Urothelium cell line (cell line): ENCODE measurements at places on chromosomes 6 and 20.

GRCh38 chr6:56838965-56839364 is 115.9 kb upstream of the BEND6 start:
- no peak for DNase-seq

- no peak for DNase-seq
Measured at GRCh38 chr20:14470231-14470899, 133.0 kb upstream of the FLRT3 start.

DNA sequence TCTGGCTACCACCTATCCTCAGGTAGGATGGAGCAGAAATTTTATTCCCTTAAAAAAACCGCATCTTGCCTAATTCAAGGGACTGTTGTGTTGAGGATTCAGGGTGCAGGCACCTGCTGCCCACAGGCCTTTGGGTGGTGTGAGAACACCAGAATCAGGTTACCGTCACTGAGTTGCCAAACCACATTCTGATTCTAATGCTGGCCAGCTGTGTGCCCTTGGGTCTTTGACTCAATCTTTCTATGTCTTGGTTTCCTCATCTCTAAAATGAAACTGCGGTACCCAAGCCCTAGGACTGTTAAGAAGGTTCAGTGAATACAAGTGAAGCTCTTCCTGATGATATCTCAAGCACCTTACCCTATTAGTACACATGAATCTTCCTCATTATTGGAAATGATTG is 827.3 kb downstream of the DHX35 start:
- DNase-seq: no peak

GRCh38 chr6:91654357-91654756 is 1067.5 kb upstream of the MAP3K7 start:
- DNase-seq: no peak

- DNase-seq: no peak
Measured at GRCh38 chr20:4835244-4836177, 113.8 kb downstream of the PRND start.

GRCh38 chr20:43752561-43753301 is 25.9 kb upstream of the GTSF1L start:
- DNase-seq: peak; percentile 91

DNA sequence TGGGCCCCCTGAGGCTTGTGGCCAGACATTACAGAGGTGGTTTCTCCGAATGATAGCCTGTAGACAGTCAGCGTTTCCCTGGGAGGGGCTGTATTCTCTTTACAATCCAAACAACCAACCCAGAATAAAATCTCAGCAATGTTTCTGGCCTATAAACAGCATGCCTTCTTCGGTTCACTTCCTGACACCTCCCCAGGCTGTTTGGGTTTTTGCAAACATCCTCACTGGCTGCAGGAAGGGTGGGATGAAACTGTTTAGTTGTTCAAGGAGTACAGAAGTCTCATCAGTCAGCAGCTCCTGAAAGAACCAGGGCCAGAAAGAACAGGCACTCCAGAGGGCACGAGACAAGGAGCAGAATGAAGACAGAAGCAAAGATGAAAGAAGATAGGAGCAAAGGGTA is 350.0 kb downstream of the QKI start:
- DNase-seq: no peak

DNA sequence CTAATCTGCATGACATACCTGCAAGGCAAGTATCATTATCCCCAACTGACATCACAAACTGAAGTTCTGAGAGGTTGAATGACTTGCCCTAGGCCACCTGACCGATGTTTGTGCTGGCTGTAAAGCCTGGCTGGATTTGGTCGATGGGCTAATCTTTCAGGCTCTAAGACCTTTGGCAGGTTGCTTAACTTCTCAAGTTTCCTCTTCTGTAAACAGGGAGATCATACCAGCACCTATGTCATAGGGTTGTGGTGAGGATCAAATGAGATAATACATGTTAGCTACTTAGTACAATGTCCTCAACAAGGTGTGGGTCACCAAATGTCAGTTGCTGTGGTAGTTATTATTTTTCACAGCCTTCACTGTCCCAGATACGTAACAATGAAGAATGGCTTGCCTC is 14.2 kb downstream of the ANKRD66 start:
- no peak for DNase-seq

DNA sequence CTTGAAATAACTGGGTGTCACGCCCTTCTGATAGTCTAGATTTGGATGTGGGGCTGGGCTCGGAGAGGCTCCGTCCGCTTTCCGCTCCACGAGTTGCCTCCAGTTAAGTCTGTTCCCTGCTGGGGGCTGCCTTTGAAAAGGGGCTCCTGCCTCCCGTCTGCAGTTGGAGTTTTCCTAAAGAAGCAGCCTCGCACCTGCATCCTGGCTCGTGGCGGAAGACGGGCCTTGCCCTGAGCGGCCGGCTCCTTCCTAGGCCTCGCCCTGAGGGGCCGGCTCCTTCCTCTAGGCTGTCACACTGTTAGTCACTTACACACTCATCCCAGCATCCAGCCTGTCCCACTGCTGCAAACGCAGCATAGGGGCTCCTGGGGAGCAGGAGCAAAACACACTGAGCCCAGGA is 74.4 kb downstream of the SMOC2 start:
- DNase-seq: no peak

DNA sequence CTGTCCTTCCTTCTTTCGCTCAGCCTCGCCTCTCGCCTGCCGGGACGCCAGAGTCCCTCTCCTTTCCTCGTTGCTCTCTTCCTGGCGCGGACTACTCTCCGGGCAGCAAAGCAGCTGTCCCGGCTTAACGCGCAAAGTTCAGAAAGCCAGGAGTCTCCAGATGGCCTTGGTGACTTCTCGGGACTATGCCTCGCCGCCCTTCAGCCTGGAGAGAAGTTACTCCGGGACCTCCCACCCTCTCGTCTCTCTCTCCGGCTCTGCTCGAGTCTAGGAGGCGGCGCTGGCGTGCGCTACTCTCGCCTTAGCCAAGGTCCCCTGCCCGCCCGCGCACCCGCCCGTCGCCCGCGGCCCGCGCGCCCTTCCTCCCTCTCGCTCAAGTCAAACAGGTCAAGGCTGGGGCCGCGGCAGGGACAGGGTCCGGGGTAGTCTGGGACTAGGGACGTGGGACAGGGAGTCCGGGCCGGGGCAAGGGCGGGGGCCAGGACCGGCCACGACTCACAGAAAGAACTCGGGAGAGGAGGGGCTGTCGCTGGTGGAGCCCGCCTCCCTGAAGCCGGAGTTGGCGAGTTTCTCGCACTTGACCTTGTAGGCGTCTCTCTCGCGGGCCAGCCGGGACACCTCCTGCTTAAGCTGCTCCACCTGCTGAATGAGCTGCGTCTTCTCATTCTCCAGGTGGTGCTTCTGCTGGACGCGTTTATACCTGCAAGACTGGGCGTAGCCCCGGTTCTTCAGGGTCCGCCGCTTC is 1.5 kb downstream of the MAFB start:
- DNase-seq: no peak

DNA sequence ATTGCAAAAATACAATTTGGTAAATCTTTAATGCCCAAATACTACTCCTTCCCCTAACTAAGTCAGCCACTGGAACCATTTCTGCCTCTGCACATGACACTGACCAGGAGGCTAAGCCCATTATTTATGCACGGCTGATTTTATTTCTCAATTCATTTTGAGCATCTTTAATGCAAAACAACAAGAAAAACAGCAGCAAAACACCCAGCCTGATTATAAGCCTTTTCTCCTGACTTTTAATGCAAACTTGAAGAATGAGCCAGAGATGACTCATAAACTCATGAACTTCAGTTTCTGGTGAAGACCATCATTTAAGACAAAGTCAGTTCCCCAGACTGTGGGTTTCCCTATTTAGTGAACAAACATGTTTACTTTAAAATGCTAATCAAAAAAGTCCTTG is 51.6 kb downstream of the CYP24A1 start:
- no peak for DNase-seq

GRCh38 chr6:137452333-137452894 is 41.8 kb downstream of the OLIG3 start:
- no peak for DNase-seq

- DNase-seq: no peak
Measured at GRCh38 chr6:72651174-72651573, 29.3 kb downstream of the KCNQ5 start.

DNA sequence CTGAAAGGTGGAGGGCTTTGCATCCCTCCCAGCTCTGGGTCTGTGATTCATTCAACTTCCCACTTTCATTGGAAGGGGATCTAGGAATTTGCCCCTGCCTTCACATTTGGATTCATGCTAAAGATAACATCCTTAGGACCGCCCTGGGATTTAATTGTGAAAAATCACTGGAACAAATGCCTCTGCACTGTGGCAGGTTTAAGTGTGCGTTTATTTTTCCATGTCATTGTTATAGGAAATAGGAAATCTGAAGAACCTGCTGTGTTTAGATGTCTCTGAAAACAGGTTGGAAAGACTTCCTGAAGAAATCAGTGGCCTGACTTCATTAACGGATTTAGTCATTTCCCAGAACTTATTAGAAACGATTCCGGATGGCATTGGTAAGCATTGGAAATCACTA is 104.7 kb downstream of the LRRC1 start:
- no peak for DNase-seq

DNA sequence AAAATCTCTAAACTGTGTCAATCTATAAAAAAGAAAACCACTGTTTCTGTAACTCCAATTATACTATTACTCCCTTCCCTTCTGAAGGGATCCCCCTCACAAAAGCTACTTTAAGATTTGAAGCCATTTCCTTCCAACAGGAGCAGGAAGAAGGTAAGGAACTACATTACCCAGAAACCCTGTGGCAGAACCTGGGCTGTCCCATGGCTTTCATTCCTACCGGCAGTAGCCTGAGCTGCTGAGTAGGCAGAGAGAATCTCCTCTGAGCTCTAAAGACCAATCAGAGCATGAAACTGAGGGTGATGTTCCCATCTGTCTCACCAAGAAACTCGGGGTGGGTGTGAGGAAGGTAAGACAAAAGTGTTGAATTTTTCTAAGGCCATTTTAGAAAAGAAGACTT is 108.0 kb upstream of the LRFN2 start:
- DNase-seq: no peak

GRCh38 chr6:42407379-42407778 is 44.3 kb downstream of the TRERF1 start:
- DNase-seq: no peak

DNA sequence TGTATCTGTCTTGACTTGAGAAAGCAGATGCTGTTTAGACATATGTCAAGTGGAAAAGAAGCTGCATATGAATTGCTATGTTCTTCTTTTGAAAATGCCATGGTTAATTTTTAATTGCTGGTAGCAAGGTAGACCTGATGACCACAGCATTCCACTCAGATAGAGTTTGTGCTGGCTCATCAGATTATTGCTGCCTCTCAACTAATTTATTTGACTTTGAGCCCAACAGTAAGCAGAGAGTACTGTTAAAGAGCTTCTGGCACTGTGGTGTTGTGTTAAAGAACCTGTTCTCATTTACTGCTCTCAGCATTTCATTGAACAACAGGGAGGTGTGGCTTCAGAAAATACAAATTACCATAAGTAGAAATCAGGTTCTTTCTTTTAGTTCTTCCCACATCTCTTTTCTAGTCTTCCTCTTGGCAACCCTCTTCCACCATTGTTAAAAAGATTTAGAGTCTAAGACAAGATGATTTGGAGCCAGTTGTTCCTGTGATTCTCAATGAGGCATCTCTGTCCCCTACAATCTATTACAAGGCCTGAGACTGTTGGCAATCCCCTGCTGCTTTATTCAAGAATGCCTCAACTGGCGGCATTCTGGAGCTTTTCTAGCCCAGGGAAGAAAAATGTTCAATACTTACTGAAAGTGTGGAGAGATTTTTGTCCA is 967.6 kb upstream of the GJE1 start:
- no peak for DNase-seq

GRCh38 chr6:111596784-111597183 is 8.9 kb downstream of the TRAF3IP2 start:
- no peak for DNase-seq

DNA sequence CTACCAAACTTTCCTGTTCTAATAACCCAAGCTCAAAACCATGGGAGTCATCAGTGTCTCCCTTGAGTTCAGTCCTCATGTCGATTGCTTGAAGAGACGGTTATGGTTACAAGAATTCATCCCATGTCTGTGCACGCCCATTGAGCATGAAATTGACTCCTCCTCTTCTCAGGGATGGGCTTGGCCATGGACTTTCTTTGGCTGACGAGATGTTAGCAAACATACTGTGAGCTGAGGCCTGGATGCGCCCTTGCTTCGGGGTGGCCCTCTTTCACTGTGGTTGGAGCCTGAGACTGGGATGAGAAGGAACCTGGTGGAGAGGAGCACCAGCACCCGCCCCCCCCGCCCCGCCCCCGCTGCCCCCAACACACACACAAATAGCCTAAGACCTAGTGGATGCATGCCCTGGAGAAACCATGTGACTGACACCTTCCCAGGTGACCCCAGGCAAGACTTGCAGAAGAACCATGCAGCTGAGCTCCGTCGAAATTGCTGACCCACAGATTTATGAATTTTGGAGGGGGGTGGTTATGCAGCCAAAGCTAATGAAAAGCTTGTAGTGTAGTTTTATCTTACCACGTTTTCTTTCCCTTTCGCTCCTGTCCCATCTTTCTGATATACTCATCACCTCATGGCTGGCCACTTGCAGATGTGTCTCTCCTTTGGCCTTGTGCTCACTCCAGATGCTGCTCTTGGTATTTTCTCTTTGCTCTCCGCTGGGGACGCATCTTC is 231.4 kb downstream of the CDH4 start:
- DNase-seq: no peak

DNA sequence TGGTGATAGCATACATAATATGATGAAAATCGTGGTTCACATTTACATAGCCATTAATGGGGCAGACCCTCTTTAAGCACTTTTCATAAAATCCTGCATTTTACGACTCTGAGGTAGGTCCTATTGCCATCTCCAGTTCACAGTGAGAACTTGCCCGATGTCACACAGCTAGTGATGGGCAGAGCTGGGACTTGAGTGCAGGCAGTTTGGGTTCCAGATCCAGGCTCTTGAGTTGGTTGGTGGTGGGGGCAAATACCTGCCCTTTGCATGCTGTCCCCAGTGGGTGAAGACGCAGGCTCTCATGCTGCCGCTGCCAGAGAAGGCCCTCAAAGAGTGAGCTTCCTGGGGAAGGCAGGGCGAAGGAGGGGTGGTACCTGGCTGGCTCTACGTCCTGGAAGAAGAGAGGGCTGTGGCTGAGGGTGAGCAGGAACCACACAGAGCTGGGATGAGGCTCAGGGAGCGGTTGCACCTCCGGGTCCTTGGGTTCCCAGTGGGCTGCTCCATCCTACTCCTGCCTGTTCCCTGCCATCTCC is 6.1 kb upstream of the BAK1 start:
- no peak for DNase-seq

GRCh38 chr6:1070085-1070521 is 241.8 kb upstream of the FOXQ1 start:
- no peak for DNase-seq

DNA sequence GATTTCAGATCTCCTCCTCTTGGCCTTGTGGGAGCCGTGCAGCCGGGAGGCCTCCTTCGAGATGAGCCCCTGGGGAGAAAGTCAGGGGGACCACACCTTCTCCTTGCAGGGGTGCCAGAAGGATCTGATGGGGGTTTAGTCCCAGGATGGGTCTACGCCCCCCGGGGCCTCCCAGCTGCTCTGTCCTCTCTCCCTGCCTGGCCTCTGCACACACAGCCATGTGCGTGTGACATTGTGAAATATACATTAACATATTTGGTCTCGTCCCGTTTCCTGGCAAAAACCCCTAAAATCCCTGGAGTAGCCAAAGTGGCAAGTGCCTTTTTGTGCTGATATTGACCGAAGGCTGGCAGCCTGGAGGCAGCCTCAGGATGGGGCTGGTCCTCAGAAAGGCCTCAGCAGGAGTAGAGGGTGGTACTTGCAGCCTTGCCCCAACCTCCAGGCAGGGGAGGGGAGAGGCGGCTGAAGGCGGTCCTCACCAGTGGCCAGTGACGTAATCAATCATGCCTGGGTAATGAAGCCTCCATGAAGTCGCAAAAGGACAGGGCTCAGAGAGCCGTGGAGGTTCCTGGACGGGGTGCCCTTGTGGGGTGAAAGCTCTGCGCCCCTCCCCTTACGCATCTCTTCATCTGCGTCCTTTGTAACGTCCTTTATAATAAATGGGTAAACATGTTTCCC is 5.1 kb upstream of the HELZ2 start:
- no peak for DNase-seq
